ENCODE measurements at places on chromosomes 7 and 10.

GRCh38 chr10:77844177-77844576, 82.4 kb downstream of the DLG5 start:
- no peak for DNase-seq

GRCh38 chr10:6030940-6031339, 31.2 kb downstream of the IL2RA start:
- DNase-seq = no peak

GRCh38 chr7:125033506-125033905, 103.9 kb upstream of the POT1 start:
- DNase-seq = no peak

- DNase-seq = no peak
Observed at GRCh38 chr10:29896053-29896452, 163.3 kb downstream of the JCAD start.

DNA sequence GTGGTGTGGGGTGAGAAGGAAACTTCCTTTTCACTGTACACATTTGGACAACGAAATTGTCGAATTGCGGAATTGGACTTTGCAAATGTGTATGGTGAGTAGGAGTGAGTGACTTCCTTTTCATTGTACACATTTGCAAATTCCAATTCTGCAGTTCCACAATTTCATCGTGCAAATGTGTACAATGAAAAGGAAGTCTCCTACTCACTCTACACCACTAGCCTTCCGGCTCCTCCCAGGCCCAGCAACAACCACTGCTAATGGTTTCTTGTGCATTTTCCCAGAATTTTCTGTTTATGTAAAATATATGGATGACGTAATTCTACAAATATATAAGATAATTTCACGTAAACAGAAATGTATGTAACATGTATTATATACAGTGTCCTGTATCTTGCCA, 118.5 kb downstream of the ARL4A start:
- no peak for DNase-seq

DNA sequence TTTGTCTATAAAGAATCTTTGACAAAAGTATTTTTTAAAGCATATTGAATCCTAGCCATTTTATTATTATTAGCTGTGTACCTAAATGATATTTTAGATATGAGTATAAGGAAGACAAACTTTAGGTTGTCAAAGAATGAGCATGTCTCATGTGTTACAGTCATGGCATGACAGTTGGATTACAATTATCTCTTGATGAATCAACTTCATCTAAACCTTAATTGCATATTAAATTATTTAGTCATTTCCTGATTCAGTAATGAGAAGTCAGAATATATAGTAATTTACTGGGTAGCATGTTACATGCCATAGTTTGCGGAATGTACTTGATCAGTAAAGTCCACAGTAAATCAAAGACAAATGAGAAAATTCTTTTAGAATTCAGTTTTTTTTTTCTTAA, 59.2 kb downstream of the MAPK8 start:
- no peak for DNase-seq

- DNase-seq = peak; percentile 82
Observed at GRCh38 chr10:110226926-110227641, 19.7 kb downstream of the MXI1 start.

DNA sequence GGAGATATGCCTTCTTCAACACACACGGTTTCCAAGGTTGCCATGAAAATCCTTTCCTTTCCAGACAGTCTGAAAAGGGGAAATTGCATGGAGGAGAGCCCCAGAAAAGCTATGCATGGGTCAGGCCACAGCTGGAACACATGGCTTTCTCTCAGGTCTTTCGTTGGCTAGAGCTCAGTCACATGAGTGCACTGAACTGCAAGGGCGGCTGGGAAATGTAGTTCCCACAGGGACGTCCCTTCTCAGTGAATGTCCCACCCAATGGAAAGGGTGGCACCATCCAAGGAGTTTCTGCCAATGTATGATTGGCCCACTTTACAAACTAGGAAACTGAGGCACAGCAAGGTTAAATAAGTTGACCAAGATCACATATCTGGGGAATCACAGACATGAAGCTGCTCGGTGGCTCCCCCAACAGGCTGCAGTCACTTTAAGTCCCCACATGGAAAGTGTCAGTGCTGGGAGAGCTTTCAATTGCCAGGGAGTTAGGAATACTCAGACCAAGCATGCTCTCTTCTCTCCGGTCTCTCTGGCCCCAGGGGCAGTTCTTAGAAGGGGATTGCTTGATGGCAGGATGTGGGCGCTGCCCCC, 571.3 kb downstream of the GLRX3 start:
- DNase-seq = no peak

GRCh38 chr7:95527033-95527775, 41.5 kb downstream of the ASB4 start:
- DNase-seq = peak; percentile 2

DNA sequence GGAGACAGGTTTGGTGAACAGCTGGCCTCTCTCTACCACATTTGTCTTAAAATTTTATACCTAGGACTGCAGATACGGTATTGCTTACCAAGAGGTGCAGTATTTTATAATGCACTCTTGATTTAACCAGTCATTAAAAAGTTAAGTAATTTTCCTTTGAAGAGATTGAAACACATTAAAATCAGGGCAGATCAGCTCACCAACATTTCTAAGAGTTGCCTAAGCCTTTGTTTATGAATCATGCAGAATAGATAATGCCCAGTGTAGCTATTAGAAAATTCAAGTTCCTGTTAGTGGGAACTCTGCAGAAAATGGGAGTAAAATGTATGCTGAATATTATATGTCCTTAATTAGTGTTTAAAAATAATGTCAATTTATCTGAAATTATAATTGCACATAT, 140.2 kb upstream of the PRPS1L1 start:
- DNase-seq = no peak

DNA sequence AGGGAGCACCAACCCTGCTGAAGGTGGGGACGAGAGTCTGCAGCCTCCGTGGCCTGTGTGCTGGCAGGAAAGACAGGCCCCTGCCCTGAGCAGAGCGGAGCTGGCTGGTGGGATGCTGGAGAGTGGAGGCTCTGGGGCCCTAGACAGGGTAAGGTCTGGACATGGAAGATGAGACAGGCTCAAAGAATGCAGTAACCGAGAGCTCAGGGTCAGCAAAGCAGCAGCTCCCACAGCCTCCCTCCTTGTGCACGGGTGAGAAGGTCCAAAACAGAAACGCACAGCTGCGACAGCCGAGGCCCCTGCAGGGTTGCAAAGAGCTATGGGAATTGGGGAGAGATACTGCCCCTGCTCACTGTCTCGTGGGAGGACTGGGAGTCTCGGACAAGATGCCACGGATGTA, 80.5 kb downstream of the TNS3 start:
- DNase-seq = no peak

GRCh38 chr10:121579656-121580055, 18.6 kb downstream of the FGFR2 start:
- DNase-seq = no peak

GRCh38 chr10:99418910-99419624, 11.4 kb downstream of the GOT1 start:
- DNase-seq = no peak

DNA sequence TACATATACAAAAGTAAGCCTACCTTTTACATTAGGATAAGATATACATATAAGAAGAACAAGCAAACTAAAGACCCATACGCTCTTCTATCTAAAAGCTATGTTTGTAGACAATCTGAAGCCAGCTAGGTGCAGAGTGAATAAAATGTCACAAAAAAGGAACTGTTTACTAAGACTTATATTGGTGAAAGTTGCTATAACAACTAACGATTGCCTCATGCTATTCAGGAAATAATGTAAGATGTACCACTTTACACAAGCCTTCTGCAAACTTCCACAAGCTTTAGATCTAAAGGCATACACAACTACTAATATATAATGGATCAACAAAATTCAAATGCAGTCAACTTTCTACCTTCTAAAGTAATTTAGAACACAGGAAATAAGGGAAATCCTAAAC, 175.1 kb downstream of the SRPK2 start:
- no peak for DNase-seq

DNA sequence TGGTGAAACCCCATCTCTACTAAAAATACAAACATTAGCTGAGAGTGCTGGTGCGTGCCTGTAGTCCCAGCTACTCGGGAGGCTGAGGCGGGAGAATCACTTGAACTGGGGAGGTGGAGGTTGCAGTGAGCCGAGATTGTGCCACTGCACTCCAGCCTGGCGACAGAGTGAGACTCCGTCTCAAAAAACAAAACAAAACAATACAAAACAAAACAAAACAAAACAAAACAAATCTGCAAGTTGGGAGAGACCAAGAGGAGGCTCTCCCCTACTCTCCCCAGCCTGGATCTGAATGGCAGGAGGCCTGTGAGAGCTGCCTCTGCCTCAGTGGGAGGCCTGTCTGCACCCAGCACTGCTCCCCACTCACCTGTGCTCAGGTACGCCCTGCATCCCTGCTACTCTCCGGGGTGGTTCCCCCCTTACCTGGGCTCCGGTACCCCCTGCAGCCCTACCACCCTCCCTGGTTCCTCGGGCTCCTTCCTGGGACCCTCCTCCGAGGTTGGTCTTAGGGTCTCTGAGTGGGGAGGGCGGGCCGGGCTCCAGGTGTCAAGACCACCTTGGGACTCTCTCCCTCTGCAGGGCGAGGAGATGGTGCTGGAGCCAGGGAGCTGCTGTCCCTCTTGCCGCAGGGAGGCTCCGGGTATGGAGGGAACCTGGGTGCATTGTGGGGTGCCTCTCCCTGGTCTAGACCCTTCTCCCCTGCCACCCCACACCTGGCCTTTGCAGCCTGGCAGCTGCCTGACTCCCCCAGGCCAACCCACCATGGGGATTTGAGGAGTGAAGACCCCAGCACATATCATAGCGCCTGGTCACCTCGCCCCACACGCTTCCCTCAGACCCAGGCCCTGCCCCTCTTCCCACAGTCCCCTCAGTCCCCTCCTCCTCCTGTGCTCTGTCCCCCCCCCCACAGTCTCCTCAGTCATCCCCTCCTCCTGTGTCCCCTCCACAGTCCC, 9.5 kb upstream of the ZNF862 start:
- DNase-seq = no peak

DNA sequence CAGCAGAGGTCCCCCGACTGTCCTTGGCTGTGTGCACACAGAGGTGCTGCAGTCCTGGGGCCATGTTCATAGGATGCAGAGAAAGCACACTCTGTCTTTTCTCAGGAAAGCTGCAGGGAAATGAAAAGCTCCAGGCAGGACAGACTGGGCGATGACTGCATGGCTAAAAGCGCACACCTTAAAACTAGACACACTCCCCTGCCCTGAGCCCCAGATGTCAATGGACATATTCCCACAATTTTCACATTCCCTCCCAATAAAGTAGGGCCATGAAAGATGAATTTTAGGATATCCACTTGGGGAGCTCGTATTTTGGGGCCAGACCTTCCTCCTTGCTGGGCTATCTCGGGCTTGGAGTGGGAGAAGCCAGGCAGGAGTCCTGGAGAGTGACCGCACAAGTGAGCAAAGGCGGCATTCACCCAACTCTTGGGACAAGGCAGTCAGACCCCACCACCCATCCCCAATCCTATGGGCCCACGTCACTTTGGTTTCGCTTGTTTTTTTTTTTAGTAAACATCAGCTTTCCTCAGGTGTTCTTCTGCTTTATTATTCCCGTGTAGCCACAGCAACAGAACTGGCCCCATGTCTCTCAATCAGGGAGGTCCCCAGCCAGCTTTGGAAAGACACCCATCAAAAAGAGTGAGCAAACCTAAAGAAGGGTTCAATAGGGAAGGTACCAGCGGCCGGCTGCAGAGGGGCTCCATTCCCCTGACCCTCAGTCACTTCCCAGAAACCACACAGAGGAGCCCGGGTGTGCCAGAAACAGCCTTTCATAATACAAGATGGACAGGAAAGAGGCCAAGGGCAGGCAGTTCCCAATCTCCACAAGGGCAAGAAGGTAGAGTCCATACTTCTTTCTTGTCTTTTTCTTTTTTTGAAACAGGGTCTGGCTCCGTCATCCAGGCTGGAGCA, 12.7 kb downstream of the GPRIN2 start:
- DNase-seq = no peak

DNA sequence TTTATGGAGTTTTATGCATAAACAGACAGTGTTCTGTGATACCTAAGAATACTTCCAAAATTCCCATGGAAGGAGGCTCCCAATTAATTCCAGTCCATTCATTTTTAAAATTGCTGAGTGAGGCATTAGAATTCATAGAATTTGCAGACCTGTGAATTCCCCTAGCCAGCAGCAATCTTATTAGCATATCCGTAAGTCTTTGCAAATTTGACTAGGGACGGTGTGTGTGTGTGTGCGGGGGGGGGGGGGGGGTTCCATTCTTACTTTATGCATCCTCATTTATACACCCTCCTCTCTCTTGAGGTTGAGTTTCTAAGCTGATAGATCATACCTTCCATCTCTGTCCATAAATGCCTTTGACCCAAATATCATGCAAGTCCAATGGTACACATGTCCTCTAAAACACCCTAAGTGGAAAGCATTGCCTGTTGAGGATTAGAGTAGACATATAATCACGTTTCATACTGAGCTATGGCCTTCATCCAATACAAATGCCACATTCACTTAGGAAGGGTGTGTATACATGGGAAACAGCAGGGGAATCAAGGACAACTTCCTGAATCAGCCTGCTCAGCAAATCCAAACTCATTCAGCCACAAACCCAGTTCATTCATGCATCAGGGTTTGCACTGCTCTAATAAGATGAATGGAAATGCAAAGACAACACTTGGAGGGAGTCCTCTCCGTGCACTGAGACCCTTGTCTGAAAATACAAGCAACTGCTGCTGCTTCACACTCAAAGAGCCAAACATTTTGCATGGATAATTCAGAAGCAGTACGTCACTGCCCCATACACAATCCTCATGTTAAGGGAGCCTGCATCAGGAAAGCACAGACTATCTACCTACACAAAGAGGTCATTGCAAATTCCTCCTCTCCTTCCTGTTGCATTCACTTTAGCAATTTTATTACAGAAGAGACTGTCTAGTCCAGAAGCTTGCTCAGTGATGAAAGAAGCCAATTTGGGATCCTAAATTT, 350.8 kb downstream of the KCNMA1 start:
- DNase-seq = no peak

DNA sequence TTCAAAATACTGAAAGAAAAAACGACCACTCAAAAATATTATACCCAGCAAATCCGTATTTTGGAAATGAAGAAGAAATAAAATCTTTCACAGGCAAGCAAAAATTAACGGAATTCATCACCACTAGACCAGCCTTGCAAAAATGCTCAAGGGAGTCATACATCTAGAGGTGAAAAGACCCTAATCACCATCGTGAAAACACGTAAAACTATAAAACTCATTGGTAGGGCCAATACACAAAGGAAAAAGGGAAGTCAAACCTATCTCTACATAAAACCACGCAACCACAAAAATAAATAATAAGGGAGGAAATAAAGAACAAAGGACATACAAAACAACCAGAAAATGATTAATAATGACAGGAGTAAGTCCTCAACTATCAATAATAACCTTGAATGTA, 6.6 kb upstream of the AKR1B1 start:
- DNase-seq = no peak

DNA sequence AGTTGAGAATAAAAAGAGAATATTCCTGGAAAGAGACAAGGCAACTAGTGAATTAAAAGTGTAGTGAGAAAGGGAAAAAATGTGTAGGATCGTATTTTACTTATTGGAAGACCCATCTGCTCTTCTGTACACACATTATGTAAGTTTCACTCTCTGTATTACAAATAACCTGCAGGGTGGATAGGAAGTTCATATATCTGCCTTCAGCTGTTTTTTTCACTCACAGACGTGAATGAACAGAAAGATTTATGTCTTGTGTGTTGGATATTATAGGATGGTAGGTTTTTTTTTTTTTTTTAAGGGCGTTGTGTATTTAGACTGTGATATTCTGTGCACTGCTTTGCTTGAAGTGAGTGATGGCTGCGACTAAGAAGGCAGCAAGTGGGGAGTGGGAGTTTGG, 266.5 kb downstream of the AUTS2 start:
- DNase-seq = no peak

GRCh38 chr7:105935250-105935649, 27.8 kb upstream of the CDHR3 start:
- DNase-seq = no peak

All from nucleus accumbens (tissue), 56 donors.